KBM-7 (cell line): ENCODE measurements at places on chromosomes 6 and 20.

DNA sequence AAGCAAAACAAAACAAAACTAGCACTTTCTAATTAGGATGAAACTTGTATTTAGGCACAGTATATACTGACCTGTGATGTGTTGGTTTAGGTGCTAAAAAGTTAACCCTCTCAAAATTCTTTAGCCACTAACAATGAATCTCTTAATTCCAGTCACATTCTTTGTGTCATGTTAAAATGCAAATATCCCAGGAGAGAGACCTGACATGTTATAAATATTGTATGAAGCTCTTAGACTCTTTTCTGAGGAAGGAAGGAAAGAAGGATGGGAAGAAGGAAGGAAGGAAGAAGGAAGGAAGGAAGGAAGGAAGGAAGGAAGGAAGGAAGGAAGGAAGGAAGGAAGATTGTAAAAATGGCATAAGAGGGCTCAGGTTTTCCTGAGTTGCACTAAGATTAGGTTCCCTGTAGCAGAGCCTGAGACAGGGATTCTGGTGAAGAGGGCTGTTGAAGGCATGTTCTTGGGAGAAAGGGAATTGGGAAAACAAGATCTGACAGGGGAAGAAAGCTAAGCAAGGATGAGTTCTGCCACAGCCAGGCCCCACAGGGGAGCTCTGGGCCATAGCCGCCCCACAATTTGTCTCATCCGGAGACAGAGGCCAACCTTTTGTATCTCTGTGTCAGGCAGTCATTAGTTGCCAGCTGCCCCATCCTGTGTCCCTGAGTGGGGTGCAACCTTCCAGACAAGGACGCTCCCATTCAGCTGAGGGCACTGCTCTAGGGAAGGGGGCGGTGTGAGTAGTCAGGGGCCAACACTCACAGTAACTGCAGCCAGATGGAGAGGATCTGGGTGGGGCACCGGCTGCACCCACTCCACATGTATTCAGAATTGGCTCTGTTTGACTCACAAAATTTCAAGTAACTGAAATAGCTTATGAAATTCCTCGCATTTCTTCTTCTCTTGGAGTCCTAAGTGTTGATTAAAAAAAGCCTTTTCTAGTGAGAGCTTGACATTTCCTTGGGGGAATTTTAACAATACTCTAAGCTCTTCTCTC, 189.3 kb upstream of the ARG1 start:
- DNase-seq = no peak

GRCh38 chr20:50280851-50281655, 90.4 kb downstream of the CEBPB start:
- no peak for DNase-seq

DNA sequence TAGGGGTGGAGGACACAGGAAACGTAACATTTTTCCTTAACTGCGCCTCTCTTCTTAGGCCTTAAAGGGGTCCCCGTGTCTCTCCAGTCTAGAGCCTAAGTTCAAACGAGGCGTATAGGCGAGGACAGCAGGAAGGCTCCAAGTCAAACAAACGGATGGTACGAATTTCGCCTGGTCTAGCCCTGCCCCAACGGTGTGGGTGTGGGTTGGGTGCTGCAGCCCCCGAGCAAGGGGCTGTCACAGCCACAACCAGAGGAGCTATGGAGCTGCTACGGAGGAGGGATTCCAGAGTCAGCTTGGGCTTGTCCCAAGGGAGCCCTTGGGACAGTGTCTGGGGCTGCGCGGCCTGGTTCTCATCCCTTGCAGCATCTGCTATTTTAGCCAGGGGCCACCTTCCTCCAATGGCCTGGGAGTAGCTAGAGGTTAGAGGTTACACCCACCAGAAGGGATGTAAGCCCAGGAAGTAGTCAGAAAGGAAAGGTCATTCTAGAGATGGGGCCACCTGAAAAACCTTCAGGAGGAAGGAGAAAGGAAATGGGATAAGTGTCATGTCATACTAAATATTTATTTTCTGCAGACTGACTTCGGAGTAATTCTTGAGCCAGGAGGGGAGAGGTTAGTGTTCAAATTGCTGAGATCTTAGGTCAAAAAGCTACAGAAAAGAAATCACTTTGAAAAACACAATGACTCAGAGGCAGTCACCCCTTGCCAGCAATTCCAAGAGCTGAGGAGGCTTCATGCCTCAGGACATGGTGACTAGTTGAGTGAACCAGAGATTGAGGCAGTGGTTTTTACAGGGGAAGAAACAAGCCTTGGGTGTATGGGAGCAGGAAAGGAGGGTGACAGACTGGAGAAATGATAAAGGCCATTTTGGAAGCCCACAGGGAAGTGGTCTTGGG, 21.7 kb downstream of the VPS52 start:
- DNase-seq = no peak

DNA sequence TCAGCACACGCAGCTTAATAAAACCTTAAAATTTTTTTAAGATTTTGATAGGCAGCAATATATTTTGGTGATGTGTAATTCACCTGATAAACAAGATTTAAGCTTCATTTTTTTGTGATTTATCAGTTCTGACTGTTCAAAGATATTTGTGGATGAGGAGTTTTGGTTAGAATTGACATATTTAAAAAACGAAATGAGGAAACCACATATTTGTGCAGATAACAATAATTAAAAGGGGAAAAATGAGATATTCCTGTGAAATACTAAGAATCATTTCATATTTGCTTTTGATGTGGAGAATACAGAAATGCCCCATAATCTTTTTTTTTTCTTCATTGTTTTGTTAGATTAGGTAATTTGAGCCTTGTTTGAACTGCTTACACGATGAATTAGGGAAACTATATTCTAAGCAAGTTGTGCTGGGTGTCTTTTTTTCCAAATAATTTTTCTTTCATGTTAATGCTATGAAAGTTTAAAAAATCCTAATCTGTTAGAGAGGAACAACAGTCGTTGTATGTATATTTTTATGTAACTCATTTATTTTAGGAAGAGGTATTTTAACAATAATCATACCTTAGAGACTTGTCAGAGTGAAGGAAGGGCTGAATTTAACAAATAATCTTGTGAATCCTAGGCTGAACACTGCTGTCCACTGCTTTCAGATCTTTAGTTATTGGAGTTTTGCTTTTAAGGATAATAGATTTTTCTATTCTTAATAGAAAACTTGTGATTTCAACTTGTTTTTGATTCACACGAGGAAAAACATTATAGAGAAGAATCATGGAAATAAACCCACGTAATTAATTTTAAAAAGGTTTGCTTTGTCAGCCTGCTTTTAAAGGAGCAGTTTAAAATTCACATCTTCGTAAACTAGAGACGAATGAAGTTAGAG, 4.0 kb downstream of the ARID1B start:
- DNase-seq = peak; percentile 11

DNA sequence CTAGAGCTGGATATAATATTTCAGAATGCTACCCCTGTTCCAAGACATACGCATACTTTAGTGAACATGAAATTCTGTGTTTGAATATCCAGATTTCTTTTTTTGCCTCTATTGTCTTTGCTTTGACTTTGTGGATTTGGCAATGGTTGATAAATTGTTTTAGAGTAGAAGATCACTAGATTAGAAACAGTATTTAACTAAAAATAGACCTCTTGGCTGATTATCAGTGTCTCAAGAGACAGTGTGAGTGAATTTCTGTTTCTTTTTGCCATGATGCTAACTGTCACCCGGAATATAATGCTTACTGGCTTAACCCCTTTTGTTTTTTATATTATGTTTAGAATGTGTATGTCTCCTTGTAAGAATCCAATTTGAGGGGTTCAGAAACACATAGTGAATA, 102.5 kb downstream of the PLCB1 start:
- DNase-seq = no peak

DNA sequence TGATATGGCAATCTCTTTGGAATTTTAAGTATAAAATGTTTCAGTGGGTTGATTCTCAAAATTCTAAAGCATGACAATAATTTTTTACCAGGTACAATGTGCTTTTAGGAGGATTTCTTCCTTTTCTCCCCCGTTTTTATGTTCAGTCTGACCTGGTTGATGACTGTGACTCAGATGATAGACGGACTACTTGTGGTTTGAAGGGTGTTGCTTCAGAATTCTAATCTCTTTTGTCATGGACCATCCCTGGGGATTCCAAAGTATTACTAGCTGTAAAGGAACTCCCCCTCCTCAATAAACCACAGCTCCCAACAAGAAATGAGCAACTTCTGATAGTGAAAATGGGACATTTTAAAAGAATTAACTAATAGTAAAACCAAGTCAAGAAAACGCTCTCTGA, 34.9 kb upstream of the TNFAIP3 start:
- DNase-seq = no peak

DNA sequence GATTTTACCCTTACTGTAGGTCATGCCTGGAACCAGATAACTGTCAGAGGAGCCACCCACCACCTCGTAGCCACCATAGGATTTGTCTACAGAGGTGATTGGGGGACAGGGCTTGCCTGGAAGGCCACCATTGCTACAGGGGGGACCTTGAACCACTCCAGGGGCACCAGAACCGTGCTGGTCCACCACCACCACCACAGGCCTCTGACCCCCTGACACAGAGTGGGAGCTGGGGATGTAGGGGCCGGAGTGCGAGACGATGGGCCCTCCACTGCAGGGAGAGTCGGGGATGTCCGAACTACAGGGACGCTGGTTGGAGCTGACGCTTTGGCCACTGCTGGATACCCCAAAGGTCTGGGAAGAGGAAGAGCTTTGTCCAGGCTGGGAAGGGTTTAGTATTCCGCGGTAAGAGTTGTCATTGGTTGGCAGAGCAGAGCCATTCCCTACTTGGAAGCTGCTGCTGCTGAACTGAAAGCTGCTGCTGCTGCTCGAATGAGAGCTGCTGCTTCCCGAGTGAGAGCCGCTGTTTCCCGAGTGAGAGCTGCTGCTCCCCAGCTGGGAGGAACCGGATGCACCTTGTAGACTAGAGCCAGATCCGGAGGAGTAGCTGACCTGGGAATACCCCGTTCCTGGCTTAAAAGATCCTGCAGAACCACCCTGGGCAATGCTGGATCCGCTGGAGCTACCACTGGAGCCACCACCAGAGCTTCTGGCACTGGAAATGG, 2.2 kb downstream of the PSORS1C1 start:
- DNase-seq = no peak

- DNase-seq = no peak
Observed at GRCh38 chr20:14711652-14712051, 374.2 kb upstream of the FLRT3 start.

DNA sequence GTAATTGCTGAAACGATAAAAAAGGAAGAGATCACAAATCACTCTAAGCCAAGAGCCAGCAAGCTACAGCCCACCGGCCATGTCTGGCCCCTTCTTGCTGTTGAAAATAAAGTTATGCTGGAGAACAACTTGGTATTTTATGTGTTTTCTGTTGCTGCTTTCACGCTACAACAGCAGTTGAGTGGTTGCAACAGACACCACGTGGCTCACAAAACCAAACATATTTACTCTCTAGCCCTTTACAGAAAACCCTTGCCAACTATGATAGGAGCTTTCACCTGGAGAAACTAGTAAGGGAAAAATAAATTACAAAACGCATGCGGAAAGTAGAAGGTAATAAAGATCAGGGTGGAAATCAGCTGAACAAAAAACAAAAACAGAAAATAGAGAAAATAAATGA, 41.1 kb upstream of the SLCO4A1 start:
- DNase-seq = no peak

- DNase-seq = no peak
Observed at GRCh38 chr6:73747289-73747688, 51.3 kb downstream of the CD109 start.

- DNase-seq = peak; percentile 83
Observed at GRCh38 chr6:62367601-62368000, 81.6 kb upstream of the KHDRBS2 start.
